Germinal center (tissue), 1 donor: ENCODE measurements at places on chromosomes 2 and 18.

DNA sequence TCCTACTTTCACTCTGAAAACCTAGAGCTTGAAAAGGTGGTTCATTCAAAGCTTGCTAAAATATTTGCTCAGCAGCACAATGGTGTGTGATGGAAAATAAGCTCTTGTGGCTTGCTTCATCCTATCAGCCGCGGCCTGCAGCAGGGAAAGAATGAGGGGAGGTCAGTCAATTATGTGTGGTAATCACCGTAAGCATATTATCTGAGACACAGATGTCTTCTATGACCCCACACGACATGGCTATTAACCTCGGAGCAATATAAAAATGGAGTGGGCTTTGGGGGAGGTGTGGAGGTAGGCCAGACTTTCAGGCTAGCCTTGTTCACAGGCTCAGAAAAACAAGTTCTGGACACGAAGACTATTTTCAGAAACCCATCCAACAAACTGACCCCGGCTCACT lies 98.4 kb upstream of the SIX3 start:
- DNase-seq: no peak

DNA sequence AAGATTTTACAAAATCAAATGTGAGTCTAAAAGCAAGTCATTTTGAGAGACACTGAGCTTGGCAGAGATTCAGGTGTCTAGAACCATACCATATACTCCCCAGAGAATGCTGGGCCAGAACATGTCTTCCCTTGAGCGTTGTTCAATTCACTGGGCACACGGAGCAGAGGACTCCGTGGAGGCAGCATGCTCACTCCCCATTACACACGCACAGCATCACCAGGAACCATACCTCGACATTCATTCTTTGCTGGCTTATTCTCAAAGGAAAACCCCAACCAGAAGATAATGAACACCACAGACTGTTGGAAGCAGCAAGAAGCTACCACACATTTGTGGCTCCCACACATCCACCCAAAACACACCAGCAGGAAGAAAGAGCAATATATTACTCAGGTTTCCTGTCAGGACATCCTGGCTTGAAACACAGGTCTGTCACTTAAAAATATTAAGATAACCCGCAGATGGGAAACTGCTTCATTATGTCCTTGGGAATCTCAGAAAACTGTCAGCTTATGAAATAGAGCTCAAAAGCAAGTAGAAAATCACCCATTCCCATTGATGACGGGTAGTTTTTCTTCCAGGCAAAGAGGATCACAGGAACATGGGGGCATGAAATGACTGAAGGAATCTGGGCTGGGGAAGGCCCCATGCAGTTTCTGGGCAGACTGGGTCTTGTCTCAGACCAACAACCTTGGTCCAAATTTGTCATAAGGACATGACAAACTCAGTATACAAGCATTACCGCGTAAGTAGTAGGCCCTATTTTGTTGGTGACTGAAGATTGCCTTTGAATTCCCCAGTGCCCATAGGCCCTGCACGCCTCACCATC lies 46.4 kb downstream of the PCBP1 start:
- DNase-seq: peak; percentile 30

- DNase-seq: no peak
These were observed 171.8 kb downstream of the UBE2E3 start for GRCh38 chr2:181152226-181152625.

GRCh38 chr2:21820271-21820670 lies 696.5 kb downstream of the TDRD15 start:
- DNase-seq: no peak

DNA sequence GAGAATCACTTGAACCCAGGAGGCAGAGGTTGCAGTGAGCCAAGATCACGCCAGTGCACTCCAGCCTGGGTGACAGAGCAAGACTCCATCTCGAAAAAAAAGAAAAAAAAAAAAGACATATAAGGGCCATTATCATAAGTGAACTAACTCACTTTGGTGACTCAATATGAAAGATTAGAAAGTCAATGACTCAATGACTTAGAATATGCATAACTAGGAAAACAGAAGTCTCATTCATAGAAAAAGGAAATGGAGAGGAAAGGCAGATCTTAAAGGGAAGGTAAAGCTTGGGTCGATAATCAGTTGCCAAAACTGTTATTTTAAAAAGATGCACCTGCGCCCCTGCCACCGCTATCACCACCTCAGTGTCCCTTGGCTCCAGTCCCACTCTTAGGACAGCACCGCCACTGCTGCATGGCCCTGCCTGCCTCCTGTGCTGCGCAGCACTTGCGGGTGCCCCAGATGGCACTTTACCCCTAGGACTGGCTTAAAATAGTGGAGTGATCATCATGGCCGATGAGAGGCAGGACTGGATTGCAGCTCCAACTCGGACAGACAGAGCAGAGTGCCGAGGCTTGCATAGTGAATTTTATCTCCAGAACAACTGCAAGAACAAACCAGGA lies 54.7 kb downstream of the INO80D start:
- no peak for DNase-seq

GRCh38 chr2:147348931-147349555 lies 495.8 kb upstream of the ACVR2A start:
- no peak for DNase-seq

- no peak for DNase-seq
These were observed 42.8 kb upstream of the BAZ2B start for GRCh38 chr2:159658881-159659873.

DNA sequence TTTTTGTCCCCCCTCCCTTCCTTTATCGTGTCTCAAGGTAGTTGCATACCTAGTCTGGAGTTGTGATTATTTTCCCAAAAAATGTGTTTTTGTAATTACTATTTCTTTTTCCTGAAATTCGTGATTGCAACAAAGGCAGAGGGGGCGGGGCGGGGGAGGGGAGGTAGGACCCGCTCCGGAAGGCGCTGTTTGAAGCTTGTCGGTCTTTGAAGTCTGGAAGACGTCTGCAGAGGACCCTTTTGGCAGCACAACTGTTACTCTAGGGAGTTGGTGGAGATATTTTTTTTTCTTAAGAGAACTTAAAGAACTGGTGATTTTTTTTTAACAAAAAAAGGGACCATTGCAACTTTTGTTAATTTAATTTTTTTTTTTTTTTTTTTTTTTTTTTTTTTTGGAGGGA lies 2.1 kb downstream of the SOX11 start:
- no peak for DNase-seq

GRCh38 chr2:144529841-144530240 lies 9.9 kb upstream of the ZEB2 start:
- no peak for DNase-seq

DNA sequence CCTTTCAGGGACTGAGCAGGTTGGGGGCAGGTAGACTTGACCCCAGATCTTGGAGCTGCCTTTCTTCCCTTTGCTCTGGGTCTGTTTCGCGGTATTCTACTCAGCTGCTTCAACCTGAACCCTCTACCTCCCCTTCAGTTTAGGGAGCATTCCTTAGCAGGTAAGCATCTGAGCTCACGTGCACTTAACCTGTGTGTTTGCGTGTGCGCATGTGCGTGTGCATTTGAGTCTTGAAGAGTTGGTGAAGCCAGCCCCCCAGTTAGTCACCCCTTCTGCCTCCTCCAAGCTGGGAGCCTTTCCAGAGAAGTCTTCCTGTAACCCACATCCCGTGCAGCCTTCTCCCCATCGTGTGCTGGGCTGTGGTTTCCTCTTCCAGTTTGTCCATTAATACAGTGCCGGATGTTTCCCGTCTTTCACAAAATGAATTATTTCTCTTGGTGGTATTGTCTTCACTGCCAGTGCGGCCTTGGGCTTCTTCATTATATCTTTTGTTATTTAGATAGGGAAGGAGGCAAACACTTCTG lies 33.2 kb downstream of the B3GNT2 start:
- DNase-seq: no peak

DNA sequence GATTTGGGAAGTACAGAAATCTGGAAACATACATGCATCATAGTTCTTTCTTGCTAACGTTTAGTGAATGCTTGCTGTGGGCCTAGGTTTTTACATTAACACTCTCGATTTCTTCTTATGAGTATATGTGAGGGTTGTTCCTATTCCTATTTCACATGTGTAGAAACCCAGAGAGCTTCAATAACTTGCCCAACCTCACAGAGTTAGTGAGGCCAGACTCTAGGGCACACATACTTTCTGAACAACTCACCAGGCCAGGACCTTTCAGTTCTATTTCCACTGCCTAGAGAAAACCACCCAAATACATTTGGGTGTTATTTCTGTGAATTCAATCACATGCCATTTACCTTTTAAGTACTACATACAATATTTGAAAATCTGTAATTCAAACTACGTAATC lies 8.2 kb upstream of the KCTD1 start:
- DNase-seq: no peak

DNA sequence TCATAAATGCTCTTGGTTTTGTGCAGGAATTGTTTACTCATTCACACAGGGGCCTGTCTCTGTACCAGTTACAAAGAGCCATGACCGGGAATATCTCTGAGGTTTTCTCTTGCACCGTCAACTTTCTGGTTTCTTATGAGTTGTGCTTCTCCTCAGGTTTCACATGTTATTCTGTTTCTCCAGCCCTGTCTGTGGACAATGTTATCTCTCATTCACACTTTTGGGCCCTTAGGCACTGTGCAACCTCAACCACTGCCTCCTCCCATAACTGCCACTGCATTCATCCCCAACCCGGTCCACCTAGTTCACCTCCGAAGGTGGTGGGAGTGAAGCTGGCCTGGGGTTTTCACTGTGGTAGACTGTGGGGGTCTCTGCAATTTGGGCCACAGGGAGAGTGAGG lies 22.5 kb upstream of the NEDD4L start:
- DNase-seq: no peak

DNA sequence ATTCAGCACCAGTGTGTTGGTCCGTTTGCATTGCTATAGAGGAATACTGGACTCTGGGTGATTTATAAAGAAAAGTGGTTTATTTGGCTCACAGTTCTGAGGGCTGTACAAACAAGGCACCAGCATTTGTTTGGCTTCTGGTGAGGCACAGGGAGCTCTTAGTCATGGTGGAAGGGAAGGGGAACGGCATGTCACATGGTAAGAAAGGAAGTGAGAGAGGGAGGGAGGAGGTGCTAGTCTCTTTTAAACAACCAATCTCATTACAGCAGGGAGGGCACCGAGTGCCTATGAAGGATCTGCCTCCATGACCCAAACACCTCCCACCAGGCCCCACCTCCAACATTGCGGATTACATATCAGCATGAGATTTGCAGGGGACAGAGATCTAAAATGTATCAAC lies 143.9 kb upstream of the DLX2 start:
- DNase-seq: no peak

- no peak for DNase-seq
These were observed 77.2 kb upstream of the SLC38A11 start for GRCh38 chr2:165032559-165032958.

DNA sequence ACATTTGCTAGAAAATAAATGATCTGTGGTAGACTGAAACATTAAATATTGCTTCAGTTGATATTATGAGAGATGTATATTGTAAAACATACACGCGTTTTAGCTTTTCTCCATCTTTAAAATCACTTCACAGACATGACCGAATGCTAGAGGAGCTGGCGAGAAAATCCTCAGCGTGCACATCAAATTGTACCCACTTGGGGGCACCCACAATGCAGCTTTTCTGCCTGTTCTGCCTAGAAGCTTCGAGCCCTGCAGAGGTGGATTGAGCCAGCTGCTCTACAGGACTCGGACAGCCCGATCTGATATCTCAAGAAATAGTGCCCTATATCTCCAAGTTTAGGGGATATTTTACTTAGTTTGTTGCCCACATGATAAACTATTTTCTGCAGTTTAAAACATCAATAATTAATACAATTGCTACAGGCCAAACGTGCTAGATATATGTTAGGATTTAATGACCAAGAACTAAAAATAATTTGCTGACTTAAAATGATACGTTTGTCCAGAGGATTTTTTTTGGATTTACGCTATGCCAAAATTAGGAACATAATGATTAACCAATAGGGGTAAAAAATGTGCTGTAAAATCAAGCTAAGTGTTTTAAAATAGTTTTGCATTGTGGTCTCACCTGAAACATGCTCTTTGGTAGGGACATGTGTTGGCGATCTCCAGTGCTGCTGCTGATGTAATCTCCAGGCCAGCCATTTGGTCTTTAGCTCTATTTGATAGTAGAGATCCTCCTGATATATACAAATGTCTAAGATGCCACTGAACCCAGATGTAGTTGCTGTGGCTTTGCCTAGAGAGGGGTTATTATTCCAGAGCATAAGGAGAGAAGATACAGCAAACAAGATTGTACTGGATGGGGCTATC lies 22.3 kb upstream of the ATP5MC3 start:
- DNase-seq: peak; percentile 15

DNA sequence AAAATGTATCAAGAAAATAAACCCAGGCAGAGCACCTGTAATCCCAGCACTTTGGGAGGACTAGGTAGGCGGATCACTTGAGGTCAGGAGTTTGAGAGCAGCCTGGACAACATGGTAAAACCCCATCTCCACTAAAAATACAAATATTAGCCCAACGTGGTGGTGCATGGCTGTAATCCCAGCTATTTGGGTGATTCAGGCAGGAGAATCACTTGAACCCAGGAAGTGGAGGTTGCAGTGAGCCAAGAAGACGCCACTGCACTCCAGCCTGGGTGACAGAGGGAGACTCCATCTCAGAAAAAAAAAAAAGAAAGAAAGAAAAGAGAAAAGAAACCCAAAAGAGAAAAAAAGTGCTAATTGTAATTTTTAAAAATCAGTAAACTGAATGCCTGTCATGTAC lies 41.4 kb downstream of the DDX18 start:
- no peak for DNase-seq

DNA sequence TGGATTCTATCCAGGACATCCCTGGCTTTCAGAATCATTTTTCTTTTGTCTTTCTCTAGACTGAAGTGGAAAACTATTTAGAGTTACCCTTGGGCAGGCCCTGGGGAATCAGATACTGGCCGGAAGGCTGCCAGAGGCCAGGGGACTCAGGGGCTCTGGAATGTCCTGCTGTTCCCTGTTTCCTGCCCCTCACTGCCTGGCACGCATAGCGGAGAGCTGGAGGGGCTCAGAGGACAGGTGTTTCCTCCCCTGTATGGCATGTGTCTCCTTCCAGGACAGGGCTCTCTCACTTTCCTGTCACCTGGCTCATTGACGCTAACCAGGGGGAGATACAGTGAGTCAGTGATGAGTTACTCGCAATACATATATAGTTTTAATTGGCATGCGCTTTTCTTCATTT lies 38.8 kb downstream of the DYSF start:
- no peak for DNase-seq

DNA sequence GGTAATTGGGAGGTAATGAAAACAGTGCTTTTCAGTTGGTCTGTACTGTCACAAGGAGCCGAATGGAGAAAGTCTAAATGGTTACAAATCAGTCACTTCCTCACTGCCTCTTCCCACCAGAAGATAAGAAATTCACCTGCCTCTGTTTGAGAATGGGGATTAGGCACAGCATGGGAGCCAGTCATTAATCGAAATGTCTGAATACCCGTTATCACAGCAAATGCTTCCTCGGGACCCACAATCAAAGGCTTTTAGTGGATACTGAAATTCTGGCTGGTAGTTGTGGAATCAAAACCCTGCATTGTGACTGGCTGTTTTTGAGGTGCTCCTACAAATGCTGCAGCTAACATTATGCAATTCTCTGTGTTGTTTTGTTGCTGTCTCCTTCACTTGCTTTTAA lies 461.0 kb upstream of the MEX3C start:
- DNase-seq: no peak

- DNase-seq: peak; percentile 24
These were observed 149.5 kb upstream of the TMEM200C start for GRCh38 chr18:6044773-6045172.
